ENCODE measurements at places on chromosomes 12 and 14.

GRCh38 chr12:5043589-5044419 lies at the start of gene KCNA5:
Gene KCNA5, plus strand, starts transcription at chr12:5043879. Its CDS starts 269 bp downstream, at chr12:5044148.
- DNase-seq: no peak

- DNase-seq: no peak
Observed at GRCh38 chr12:54865683-54866324, 11.5 kb downstream of the MUCL1 start.

DNA sequence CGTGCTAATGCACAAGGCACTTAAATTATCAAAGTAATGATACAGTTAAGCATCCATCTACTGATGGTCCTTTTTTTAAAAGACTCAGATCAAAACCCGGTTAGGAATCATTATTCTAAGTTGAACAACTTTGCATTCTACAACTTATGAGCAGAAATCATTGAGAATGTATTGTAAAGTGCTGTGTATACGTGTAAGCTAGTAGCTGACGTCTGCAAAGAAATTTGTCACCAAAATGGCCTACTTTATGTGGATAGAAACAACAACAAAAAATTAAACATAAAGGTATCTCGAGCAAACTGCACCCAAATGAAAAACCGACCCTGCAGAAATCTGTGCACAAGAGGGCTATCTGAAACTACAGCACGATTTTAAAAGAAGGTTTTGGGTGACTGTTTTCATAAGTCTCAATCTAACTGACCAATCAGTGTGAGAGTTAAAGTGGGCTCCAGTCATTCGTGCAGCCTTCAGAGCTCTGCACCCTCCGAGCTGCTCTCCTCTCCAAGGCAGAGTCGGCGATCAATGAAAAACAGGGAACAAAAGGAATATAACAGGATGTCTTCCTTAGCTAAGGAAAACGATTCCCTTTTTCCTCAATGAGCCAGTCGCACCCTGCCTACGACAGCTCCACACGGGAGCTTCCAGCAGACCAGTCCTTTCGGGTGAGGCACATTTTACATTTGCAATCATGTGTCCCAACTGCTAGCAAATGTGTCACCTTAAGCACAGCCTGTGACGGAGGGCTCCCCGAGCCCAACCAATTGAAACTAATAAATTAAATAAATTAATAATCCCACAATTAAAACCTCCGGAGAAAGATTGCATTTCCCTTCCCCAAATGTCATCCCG lies 200.7 kb upstream of the FOXN3 start:
- DNase-seq: peak; percentile 68

DNA sequence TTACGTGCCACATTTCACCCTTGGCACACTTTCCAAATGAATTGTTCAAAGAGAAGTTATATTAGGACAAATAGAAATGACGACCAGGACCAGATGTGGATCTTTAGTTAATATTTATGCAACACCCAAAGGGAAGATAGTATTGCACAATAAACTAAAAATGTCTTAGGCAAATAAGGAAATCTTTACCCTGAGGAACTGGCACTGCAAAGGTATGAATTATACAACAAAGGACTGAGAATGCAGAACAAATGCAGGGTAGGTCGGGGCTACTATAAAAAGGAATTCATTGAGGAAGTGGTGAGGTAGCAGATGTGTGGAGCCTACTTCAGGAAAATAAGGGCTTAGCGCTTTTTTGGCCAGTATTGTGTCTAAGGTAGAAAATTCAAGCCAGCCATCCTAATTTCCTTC lies 3.9 kb upstream of the TMTC2 start:
- DNase-seq: no peak

GRCh38 chr12:28021704-28022103 lies 49.2 kb upstream of the PTHLH start:
- DNase-seq: no peak

DNA sequence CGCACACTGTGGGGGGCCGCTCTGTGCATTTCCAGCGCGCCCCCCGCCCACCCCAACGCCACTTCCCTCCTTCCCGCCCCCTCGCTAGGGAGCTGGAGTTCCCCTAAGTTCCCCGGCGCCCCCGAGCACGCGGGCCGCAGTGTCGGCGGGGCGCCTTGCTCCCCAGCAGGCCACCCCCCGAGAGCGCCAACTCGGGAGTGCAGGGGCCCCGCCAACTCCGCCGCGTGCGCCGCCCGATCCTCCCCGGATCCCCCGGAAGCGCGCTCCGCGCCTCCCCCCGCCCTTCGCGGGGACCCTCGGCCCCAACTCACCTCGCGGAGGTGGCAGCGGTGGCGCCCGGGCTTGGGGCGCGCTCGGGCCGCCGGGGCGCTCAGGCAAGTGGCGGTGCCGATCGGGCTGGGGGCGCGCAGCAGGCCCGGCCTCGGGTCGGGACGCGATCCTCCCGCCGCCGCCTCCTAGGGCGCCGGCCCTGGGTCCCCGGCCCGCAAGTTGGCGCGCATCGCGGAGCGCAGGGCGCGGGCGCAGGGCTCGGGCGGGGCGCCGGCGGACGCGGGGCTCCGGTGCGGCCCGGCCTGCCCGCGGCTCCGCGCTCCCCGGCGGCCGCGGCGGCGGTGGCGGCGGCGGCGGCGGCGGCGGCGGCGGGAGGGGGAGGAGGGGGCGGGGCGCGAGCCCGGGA lies at the start of gene NCOR2:
Gene NCOR2 (minus strand): TSS at position 616 of the 676 bp plus-strand sequence. CDS start 72,361 bp downstream, outside the sequence.
- no peak for DNase-seq

- DNase-seq: no peak
Observed at GRCh38 chr14:99560922-99561683, 42.9 kb downstream of the CCDC85C start.

GRCh38 chr14:64870160-64870559 lies 9.5 kb downstream of the SPTB start:
- no peak for DNase-seq

- peak; percentile 79 for DNase-seq
Observed at GRCh38 chr14:66359500-66359899, 126.7 kb upstream of the CCDC196 start.

DNA sequence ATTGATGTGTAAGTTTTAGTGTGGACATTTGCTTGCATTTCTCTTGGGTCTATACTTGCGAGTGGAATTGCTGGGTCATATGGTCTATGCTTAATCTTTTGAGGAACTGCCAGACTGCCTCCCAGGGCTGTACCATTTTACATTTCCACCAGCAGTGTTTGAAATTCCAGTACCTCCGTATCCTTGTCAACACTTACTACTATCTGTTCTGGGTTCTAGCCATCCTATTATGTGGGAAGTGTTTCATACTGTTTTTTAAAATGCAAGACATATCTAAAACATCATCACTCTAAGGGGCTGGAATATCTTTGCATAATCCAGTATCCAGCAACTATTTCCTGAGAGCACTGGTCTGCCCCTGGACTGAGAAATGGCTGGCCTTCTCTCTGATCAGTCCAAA lies 80.2 kb upstream of the RIN3 start:
- DNase-seq: no peak

GRCh38 chr12:90004319-90005074 lies 295.9 kb upstream of the ATP2B1 start:
- no peak for DNase-seq

- no peak for DNase-seq
Observed at GRCh38 chr14:101918065-101918989, 46.0 kb upstream of the DYNC1H1 start.

DNA sequence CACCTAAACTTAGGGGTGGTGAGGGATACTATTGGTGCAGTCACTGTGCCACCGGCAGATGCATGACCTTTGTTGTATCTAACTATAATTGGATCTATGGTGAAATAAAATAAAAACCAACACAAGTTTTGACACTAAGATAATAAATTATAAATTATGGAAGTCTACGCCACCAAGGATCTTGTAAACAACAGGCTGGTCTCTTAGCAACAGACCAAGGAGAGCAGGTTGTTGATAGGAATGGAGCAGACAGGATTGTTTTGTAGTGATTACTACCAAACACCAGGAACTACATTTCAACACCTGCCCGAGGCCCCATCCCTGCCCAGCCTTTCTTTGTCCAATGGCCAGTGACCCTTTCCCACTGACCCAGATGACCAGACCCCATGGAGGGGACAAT lies 1178.0 kb downstream of the VRK1 start:
- DNase-seq: no peak

All from cardiac fibroblast (primary cell).